ENCODE measurements at places on chromosomes 3 and 15.

- DNase-seq, result peak; percentile 64
These were observed 695 bp downstream of the GMPS start for GRCh38 chr3:155870945-155871745.

DNA sequence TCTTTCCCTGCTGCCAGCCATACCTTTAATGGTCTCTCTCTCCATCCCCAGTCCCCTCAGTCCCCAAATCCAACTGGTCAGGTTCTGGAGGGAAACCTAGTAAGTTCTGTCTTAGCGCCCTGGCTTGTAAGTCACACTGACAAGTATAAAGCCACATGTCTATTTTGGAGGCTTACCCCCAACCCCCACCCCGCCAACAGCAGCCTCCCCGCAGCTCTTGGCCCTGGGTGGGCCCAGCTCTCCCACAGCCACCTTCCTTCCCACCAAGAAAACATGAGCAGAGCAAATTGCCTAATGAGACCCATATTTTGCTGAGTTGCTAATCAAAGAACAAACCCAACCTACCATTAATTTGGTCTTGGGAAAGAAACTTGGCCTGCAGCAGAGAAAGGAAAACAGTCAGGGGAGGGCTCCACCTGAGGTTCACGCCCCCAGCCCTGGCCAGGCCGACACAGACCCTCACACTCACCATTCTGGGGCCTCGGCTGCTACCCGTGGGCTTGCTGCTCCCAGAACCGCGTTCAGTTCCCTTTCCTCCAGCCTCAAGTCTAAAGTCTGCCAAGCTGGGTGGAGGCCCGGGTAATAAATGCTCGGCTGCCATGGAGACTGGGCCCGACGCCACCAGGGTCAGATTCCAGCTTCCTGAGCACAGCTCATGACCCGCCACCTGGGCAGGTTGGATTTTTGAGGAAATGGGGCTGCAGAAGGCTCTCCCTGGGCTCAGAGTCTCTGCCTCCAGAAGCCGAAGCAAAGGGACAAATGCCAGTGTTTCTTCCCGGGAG, at the start of gene CALML4:
CALML4 (minus strand) TSS at position 557 of the 782 bp plus-strand sequence; CDS start at position 472, 85 bp downstream.
- DNase-seq, result no peak

GRCh38 chr15:60059186-60059585, 55.1 kb downstream of the FOXB1 start:
- no peak for DNase-seq

DNA sequence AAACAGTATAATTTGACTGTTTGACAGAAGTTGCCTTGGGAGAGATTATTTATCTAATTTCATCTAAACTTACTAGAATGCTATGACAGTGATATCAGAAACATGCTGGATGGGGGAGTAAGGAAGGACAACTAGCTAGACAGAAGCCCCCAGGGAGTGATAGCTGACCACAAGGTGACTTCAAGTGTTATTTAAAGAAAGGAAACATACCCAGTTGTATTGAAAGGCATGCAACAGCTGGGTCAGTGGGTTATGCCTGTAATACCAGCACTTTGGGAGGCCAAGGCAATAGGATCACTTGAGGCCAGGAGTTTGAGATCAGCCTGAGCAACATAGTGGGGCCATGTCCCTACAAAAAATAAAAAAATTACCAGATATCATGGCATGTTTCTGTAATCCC, 69.6 kb downstream of the SLC49A4 start:
- DNase-seq, result no peak

DNA sequence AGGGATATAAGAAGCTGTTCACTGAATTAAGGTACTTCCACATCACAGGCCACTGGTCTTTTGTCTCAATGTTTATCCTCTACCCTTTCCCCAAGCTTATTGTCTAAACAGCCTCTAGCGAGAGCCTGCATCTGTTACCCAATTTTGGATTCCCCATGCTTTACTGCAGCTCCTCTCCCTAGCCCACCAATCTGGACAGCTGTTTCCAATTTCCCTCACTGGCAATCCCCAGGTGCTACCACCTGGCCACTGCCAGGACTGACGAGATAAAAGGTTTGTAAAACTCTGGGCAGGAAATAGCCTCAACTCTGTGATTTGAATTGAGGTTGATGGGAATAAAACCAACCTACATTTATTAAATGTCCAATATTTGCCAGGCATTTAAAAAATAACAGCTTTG, 58.0 kb upstream of the TEX9 start:
- no peak for DNase-seq

DNA sequence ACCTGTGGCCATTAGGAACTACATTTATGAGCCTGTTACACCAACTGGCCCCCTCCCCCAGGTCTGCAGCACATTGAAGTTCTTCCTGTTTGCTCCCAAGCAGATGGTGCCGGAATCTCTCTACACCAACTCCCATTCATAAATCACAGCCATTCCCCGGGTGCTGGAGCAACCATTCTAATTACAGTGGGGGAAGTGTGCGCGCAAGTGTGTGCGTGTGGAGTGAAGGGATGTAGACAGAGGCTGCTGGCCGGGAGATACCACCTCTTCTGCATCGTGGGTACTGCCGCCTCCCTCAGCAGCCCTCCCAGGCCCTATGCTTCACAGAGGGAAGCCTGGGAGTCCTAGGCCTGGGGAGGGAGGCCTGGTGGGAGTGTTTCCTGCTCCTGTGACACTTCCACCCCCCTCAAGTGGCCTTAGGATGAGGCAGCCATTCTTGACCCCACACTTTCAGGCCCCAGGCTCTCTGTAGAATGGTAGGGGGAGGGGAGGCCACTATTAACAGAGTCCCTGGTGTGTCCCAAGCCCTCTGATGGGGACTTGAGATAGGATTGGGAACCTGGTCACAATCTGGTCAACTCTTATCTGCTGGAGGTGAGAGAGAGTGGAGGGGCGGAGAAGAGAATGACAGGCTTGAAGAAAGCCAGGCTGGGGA, 69.1 kb downstream of the MAGEF1 start:
- no peak for DNase-seq

DNA sequence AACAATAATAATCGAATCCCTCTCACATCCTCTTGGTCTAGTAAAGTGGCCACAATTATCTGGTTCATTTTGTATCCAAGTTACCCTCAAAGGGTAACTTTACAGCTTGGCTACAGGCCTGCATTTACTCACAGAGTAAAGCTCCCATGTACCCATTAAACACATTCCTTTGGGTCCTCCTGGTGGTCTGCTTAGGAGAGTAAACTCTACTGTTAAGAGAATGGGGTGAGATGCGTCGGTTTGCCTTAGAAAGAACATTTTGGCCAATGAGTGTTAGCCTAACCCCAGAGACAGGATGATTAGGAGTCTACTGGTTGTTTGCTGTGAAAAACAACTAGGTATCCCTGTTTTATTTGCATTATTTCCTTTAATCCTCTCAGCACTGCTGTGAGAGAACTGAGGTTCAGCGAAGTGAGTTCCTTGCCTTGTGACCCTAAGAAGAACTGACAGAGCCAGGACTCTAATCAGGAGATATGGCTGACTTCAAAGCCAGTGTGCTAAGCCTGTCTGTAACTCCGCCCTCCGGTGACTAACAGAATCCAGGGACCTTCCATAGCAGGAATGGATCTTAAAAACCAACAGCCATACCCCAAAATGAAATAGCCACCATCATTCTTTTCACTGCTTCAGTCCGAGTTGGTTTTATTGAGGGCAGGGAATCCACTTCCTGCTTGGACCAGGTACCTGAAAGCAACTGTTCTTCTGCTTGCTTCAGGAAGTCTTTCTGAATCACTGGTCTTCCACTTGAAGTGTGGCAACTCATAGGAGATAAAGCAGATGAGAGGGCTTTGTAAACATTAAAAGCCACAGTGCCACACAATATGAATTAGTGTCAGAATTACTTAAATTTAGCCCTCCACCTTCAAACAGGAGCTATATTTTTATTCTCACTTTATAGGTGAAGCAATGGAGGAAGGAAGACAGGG, 317.3 kb upstream of the WNT5A start:
- no peak for DNase-seq

- peak; percentile 40 for DNase-seq
These were observed 88.6 kb upstream of the GSK3B start for GRCh38 chr3:120182613-120183511.

DNA sequence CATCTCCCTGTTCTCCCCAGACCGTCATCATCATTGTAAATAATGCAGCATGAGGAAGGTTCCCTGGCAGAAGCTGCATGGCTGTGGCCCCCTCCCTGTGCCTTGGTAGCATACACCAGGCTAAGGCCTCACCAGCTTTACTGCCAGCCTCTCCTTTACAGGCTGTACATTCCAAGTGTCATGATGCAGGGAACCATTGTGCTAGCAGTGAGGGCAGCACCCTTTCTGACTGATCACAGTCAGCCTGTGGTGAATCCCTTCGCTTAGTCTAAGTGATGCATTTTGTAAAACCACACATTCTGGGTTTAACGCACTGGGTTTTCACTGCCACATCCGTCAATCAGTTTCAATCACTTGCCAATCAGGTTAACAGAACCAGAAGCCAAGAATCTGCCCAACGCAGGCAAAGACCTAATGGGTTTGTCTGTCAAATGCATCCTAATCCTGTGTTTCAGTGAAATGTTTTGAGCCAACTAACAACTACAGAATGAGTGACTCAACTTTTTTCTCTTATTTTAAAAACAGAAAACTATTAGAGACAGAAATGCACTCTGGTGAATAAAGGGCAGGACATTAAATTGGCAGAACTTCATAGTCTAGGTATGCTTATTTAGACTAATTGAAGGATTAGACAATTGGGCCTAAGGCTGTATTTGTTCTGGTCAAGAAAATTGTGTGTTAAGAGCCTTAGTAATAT, 225.9 kb upstream of the DPH6 start:
- no peak for DNase-seq

GRCh38 chr3:127728417-127729015, 55.8 kb downstream of the ABTB1 start:
- DNase-seq, result no peak

GRCh38 chr3:186270701-186271100, 91.3 kb downstream of the DGKG start:
- no peak for DNase-seq

DNA sequence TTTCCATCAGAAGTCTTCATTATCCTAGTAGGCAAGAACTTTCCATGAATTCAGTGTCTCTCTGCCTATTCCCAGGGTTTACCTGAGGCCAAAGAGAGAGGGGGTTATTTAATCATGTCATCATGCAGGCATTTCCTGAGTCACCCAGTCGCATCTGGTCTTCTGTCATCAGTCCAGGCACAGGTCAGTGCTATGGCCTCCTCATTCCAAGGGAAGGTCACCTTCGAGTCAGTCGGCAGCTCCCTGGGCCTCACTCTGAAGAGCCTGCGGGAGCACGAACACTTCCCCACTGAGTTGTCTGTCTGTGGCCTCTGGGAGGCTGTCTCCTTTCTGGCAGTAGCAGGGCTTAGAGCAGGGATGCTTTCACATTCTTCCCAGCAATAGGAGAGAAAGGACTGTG, 26.2 kb upstream of the LRTM1 start:
- no peak for DNase-seq

GRCh38 chr15:59879506-59880265, 124.4 kb upstream of the FOXB1 start:
- DNase-seq, result no peak

- no peak for DNase-seq
These were observed 118.2 kb upstream of the MRPL3 start for GRCh38 chr3:131620977-131621376.

DNA sequence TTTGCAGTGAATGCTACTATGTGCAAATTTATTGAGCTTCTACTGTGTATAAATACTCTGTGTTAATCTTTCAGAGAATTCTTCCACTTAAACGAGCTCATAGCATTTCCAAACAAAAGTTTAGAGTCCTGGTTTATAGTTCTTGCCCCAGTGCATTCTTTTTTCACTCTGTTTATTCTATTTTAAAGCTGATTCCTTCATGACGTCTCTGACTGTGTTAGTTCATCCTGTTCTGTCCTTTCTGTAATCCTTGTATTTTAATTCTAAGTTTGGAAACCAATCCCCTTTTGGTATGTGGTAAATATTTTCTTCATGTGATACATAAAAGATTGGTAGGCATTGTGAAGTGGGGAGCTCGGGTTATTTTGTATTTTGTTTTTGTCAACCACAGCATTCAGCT, 18.7 kb downstream of the P2RY14 start:
- DNase-seq, result no peak

DNA sequence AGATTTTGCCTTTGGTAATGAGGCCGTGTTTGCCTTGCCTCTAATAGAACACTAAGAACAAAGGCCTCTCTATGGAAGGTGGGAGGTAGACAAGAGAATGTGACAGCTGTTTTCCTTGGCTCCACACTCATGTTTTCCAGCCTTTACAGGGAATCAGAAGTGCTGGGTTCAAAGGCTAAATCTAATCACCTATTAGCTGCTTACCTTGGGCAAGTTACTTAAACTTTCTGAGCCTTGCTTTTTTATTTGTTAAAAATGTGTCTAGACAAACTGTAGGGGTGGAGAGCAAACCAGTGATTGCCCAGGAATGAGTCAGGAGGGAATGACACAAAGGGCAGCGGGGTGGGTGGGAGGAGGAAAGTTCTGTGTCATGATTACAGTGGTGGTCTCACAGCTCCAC, 179.0 kb downstream of the P3H2 start:
- no peak for DNase-seq

DNA sequence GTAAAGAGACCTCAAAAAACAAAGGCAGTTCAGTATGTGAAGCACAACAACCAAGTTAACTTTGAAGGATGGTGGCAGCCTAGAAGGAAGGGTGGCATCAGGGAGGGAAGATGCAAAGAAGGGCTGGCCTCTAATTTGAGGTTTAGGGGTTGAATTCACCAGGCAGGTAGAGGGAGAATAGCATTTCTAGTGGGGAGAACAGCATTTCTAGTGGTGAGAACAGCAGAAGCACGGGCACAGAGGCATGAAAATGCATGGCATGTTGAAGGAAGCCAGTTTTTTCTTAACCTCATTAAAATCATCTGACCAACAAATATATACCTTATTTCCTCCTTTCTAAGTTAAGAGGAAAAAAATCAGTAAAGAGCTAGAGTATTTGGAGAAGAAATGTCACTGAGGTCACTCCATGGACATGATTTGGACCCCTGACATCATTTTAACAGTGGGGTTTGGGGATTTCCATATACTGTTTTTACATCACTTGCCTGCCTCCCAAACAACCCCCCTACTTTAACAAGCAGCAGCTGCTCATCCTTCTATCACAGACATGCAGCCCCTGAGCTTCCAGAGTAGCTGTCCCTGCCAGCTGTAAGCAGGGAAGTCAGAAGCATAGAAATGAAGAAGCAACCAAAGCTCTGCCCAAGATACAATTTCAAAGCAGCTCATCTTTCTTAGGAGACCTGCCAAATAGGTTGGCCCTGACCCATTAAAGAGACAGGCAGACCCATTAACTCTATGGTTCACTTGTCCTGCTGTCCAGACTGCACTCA, 2.4 kb upstream of the POPDC2 start:
- no peak for DNase-seq

DNA sequence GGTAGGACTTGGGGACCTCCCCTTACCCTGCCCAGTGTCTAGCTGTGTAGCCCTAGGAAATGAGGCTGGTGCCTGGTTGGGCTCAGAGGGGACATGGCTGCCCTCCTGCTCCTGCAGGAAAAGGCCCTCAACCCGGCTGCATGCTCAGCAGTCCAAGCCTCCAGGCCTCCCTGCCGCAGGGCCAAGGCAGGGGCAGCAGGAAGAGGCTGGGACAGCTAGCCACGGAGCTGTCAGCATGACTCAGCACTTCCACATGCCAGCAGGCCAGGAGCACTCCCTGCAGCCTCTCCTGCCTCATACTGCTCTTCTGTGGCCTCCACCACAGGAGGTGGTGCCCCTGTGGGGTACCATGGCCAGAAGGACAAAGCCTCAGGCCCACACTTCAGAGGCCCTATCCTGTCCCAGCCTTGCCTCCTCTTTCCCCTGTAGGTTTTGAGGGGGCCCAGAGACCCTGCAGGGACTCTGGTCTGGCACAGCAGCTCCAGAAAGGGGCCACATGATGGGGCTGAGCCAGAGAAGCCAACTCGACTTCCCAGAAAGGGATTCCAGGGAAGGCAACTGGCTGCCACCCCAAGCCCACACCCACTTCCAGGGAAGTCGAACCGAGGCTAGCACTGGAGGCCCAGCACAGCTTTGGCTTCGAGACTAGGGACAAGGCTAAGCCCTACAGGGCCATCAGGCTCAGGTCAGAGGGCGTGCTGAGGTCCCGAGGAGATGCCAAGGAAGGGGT, 19.5 kb downstream of the TKT start:
- peak; percentile 58 for DNase-seq
